ENCODE measurements at places on chromosomes 11 and 22.

GRCh38 chr11:47377571-47378009, 757 bp downstream of the SPI1 start:
- no peak for DNase-seq

DNA sequence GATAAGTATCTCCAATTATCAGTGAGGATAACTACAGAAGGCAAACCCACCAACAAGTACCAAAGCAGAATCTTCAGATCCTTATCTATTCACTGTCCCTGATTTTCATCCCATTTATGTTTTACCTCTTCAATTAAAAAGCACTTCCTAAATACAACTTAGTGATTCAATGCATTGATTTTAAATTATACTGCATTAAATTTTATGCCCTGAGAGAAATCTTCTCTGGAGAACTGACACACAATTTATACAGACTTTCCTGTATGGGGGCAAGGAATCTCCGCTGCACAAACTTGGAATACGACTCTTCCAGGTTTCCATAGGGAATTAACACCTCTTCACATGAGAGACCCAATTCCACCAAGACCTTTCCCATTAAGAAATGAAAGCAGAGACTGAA, at the start of gene OR10A3:
Gene OR10A3 (minus strand): TSS at position 101 of the 400 bp plus-strand sequence. CDS start 2,188 bp downstream, outside the sequence.
- no peak for DNase-seq

- DNase-seq = peak; percentile 92
These were observed 25.4 kb downstream of the MMP20 start for GRCh38 chr11:102599642-102600261.

- DNase-seq = no peak
These were observed 115.9 kb upstream of the CRYBB3 start for GRCh38 chr22:25083807-25084200.

- no peak for DNase-seq
These were observed 32.9 kb downstream of the BMAL1 start for GRCh38 chr11:13310443-13310842.

DNA sequence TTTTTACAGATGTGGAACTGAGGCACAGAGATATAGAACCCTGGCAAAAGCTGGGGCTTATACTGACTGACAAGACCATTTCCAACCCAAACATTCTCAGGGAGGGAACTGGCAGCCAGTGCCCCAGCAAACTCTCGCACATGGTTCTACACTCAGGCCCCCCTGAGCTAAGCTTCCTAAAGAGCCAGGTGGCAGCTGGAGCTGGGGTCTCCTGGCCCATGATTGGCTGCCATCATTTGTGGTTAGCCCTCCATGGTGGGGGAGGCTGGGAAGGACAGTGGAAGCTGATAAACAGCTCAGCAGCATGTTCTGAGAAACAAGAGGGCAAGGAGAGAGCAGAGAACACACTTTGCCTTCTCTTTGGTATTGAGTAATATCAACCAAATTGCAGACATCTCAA, at the start of gene RAG1:
Gene RAG1 (plus strand): TSS at position 314 of the 400 bp plus-strand sequence. CDS start 5,298 bp downstream, outside the sequence.
- DNase-seq = no peak

DNA sequence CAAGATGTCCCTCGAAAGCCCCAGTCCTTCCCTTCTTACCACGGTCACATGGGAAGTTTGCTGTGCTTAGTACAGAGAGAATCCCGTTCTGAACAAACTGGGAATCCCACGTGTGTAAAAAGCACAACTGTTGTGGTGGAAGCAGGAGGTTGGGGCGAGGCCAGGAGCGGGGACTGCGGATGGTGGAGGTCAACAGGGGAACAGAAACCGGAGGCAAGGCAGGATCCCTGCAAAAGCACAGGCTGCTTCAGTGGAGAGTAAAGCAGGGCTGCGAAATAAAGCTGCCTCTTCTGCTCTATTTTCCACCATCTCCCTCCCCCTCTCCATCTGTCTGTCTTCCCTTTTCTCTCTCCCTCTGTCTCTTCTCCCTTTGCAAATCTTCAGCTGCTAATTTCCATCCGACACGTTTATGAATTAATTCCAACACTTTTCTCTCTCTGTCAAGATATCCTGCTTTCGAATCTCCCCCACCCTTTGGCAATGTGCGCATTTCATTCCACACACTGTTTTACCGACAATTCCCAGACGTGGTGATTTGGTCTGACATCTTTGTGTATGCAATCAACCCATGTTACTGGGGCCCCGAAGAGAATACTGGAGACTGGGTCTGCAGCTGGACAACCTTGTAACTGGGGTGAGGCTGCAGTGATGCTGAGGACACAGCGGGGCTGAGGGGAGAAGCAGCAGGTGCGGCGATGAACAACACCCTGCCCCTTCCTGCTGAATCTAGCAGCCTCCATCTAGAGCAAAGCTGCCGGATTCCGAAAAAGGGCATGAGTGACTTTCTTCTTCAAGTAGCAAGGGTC, 571.8 kb downstream of the OPCML start:
- DNase-seq = no peak

DNA sequence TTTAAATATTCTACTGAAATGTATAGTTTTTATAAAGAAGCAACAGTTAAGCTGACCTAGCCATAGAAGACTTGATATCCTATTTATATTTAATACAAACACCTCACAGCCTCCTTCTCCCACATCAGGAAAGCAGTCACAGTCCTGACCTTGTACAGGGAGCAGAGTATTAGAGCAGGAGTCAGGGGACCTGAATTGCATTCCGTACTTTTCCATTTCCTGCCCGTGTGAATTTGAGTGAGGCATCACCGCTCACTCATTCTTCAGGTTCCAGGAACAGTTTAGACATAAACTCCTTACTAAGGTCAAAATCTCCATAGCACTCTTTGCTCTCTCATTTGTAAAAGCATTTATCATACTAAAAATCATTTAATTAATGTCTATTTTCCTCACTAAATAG, 482.5 kb upstream of the FAT3 start:
- no peak for DNase-seq

DNA sequence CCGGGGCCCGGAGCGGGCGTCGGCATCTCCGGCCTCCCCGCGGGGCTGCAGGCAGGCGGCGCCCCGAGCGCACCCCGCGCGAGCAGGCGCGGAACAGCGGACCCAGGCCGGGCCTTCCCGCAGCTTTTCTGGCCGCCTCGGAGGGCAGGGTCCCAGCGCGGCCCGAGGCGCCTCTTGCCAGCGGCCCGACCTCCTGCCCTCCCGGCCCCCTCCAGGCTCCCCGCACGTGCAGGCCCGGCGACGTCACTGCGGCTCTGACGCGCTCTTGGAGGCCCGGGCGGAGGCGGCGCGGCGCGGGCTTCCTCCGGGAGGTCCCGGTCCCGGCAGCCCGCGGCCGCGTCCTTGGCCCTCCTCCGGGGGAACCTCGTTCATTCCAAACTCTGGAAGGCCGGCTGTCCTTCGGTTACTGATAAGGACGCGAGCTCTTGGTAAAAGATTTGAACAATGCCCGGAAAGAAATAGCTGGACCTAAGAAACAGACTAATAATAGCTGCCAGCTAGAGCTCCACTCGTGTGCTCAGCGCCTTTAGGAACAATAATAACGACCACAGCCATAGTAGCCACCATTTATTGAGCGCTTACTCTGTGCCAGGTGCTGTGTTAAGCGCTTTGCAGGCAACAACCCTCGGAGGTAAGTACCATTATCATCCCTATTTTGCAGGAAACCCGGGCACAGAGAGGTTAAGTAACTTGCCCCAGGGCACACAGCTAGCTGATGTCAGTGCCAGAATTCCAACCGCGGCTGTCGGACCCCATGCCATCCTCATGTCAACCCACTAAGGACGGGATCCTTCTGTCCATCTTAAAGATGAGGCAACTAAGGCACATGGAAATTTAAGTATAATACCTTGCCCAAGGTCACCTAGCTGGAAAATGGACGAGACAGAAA, 39.1 kb upstream of the CREB3L1 start:
- DNase-seq = no peak

GRCh38 chr11:119338318-119338890, 2.3 kb downstream of the C1QTNF5 start:
- peak; percentile 74 for DNase-seq

- no peak for DNase-seq
These were observed 539.2 kb downstream of the BUD13 start for GRCh38 chr11:116233561-116233960.

DNA sequence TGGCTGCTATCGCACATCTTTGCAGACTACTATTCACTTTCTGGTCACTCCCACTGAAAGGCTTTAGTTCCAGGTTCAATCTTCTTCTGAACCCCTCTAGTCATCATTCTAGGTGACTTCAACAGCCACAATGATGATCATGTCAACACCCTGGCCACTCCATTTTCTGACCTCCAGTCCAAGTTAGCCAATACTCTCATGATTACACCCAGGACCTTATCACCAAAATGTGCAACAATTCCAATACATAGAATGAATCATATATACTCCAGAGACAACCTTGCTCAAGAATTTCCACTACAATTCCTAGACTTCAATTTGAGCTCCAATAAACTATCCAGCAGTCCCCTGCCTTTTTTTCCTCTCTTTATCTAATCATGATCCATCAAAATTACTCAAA, 70.7 kb downstream of the PAK1 start:
- no peak for DNase-seq

DNA sequence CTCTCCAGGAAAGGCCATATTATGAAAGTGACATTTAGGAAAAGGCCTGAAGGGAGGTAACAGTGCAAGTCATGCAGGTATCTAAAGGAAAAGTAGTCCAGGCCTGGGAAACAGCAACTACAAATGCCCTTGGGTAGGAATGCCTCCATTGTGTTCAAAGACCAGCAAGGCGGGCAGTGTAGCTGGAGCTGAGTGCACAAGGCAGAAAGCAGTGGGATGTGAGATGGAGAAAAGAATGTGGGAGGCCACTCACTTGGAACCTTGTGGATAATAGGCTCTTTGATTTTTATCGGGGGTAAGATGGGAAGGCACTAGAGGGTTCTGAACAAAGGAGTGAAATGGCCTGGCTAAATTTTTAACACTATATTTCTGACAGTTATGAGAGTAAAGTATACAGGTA, 188.6 kb downstream of the PGR start:
- no peak for DNase-seq

- DNase-seq = peak; percentile 63
These were observed 38.5 kb downstream of the CARD18 start for GRCh38 chr11:105100981-105101630.

GRCh38 chr22:46695346-46696228, 42.5 kb downstream of the CERK start:
- DNase-seq = no peak

DNA sequence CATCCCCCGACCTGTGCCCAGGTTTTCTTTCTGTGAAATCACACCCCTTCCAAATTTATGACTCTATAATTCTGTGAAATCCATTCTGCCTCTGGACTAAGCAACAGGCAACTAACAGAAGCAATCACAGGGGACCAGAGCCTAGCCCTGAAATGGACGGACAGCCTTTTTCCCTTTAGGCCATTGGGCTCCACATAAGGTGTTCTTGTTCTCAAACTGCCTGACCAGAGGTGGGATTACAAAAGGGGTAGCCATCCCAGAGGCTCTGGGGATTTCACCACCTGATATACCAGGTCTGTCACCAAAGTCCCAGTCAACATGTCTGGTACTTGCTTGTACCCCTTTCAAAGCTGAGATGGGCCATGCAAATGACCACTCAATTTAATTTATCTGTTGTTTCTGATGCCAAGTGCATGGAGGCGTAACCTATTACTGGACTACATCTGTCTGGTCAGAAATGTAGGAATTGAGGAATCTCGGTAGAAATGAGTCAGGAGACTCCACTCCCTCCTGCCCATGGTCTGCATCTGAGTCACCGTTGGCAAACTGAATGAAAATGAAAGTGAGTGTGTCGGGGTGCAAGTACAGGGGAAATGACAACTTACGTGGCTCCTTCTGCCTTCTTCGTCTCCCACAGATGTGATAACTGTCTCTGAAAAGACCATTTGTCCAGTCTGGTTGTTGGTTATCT, 10.2 kb downstream of the DKK3 start:
- peak; percentile 88 for DNase-seq

GRCh38 chr11:59187587-59187986, 15.7 kb downstream of the DTX4 start:
- DNase-seq = peak; percentile 46

DNA sequence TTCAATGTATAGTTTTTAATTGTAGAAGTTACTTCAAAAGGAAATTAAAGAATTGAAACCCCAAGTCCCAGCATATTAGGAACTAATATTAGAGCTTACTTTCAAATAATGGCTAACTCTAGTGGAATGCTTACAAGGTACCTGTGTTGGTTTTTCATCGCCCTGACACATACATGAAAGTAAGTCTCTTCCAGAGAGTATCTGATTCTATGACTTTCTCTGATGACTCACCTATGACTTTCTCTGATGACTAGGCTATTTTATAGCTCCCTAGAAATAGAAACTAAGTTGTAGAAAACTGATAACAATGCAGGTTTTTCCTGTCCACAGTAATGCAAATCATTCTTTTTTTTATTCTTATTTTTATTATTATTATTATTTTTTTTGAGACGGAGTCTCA, 33.6 kb upstream of the MMP7 start:
- DNase-seq = peak; percentile 74

DNA sequence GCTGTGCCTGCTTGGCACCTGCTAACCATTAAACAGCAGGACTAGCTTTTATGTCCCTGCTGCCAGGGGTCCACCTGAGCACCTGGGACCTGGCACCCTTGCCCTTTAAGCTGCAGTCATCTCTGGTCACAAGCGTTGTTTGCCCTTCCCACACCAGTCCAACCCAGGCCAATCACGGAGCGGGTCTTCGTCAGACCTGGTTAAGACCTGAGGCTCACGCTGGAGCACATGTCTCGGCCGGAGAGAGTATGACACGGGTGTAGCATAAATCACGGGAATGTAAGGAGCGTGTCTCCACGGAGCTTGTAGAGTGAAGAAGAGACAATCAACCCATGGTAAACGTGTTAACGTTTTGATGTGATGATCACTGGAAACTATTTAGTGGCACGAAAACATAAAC, 847.3 kb downstream of the BRD1 start:
- no peak for DNase-seq

DNA sequence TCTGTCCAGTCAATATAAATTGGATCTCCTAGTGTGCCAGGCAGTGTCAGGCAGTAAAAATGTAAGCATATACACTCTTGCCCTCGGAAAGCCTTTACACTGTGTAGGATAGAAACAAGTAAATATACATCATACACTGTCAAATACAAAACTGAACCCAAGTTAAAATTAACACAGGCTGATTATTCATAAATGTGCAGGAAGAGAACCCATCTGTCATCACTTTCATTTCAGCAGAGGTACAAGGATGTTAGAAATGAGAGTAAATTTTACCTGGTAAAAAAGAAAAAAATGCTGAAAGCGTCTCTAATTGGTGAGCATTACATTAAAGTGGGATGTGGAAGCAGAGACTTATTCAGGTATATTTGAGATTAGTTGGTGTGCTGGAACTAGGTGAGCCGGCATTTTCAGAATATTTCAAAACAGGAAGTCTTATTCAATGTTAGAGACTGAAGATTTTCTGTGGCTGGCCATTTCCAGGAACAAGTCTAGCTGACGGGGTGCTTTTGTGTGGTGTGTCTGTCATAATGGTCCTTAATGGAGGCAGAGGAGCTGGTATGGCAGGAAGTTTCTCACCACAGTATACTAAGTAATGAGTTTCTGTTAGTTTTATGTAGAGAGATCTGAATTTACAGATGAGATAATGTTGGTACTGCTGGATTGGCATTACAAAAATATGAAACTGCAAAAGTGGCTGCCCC, 192.6 kb downstream of the CASP12 start:
- peak; percentile 5 for DNase-seq

All from MCF 10A (cell line).